ENCODE measurements at places on chromosomes 2 and 18.

DNA sequence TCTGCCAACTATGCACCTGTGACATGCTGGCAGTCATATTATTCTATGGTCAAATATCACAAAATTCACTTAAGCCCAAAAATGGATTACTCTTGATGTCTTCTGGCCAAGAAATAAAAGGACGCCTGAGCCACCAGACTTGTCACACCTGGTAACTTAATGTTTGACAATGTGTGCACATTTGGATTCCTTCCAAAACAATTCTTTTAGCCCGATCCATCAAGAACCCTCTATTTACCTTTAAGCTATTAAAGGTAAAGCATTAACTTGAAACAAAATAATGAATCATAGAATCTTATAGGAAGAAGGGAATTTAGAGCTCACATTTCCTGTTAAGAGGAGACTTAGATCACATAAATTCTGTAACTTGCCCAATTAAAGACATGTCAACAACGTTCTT is 46.5 kb upstream of the NFU1 start:
- peak; percentile 51 for DNase-seq

DNA sequence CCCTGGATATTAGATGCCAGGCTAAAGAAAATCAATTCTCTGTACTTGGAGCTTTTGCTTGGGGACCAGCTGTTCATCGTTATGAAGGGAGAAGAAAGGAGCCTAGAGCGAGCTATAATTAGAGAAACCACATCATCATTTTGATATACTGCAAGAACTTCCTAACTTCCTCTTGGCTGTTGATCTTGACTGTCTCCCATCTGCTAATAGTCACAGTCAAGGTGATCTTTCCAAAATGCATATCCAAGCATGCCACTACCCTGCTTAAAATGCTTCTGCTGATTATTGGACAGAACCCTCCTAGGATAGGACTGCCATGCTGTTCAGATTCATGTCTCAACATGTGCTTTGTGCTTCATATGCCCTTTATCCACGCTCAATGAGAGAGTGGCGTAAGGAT is 54.8 kb downstream of the RAPGEF4 start:
- DNase-seq = no peak

DNA sequence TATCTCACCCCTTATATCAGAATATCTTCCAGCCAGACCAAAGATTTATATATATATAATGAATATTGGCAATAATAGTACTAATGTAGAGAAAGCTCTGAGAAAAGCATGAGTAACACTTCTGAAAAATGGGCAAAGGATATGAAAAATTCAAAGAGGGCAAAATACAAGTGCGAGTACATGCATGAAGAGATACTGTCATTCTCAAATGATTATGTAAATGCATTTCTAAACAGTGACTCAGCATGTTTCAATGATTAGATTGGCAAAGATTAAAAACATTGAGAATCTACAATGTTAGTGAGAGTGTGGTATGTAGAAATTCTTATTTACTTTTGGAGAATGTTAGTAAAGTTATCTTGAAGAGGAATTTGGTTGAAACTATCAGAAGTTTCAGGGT is 118.3 kb upstream of the NEDD4L start:
- no peak for DNase-seq

DNA sequence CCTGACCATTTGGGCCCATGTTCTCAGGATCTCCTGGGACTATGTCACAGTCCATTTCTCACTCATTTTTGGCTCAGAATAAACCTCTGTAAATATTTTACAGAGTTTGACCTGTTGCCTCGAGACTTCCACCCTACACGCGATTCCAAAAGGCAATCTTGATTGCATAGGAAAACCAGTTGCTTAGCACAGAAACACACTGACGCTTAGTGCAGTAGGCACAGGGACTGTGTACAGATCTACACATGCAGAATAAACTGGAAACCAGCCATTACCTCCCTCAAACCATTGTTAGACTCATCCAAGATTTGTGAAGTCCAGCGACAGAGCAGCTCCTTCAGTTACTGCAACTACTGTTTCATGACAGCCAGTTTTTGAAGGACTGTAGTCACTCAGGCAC is 73.0 kb downstream of the NCKAP5 start:
- DNase-seq = no peak

- no peak for DNase-seq
Observed at GRCh38 chr2:134900151-134900550, 18.5 kb upstream of the CCNT2 start.

DNA sequence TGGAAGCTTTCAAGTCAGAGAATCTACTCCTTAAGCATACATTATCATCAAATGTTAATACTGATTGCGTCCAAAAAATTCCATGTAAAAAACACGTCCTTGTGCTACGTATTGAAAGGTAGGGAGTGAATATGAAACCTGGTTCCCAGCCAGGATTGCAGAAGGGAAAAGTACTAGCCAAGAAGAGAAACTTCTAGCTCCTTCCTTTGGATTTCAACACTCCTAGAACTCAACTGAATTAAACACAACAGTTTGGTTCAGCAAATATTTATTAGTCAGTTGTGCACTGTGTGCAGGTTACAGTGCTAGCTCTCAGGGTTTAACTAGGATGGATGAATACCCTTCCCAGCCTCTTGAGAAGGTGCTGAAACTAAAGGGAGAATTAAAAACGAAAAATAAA is 33.9 kb upstream of the FHL2 start:
- no peak for DNase-seq

DNA sequence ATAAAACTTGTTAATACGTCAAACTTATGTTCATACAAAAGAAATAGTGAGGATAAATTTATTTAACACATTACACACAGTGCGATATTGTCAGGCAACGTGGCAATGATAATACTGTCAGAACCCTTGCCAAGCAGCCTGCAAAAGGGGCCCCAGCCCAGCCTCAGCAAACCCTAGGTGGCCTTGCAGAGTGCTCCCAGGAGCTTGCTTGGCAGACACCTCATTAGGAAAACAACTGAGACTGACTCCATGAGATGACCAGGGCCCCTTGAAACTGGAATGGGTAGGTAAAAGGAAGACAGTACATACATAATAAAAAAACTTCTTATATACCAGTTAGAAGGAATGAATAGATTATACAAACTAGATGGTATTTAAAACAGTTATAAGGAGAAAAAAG is 136.6 kb upstream of the EPC2 start:
- no peak for DNase-seq

GRCh38 chr2:190412966-190413365 is 4.8 kb downstream of the MFSD6 start:
- DNase-seq = no peak

DNA sequence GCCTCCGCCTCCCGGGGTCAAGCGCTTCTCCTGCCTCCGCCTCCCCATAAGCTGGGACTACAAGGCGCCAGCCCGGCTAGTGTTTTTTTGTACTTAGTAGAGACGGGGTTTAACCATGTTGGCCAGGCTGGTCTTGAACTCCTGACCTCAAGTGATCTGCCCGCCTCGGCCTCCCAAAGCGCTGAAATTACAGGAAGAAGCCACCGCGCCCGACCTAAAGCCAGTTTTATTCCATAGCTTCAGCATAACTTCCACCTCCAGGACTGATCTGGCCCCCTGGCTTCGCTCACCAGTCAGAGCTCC is 783 bp upstream of the TXNL4A start:
- DNase-seq = no peak

- peak; percentile 93 for DNase-seq
Observed at GRCh38 chr2:2846332-2847208, 515.5 kb upstream of the MYT1L start.

GRCh38 chr2:174145827-174146226 is 102.5 kb downstream of the OLA1 start:
- DNase-seq = no peak

DNA sequence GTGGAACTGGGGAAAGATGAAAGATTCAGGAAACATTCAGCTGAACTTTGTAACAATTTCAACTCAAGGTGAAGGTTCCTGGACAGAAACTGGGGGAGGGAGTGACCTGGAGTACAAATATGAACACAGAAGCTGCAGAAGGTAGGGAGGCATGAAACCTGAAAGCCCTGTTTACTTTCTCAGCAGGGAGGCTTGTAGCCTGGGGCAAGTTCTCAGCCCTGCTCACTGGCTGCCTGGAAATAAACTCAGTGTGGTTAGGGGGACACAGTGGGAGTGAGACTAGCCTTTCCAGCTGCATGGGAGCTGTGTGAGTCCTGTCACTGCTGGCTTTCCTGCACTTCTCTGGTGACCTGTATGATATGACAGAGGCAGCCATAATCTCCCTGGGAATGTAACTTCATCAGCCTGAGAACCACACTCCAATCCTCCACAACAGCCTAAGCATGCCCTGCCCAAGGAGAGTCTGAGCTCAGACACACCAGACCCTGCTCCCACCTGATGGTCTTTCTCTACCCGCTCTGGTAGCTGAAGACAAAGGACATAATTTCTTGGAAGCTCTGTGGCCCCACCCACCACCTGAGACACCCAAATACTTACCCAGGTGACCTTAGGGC is 77.0 kb downstream of the ZSWIM2 start:
- peak; percentile 26 for DNase-seq

GRCh38 chr18:24530630-24531111 is 70.2 kb downstream of the HRH4 start:
- DNase-seq = peak; percentile 43

DNA sequence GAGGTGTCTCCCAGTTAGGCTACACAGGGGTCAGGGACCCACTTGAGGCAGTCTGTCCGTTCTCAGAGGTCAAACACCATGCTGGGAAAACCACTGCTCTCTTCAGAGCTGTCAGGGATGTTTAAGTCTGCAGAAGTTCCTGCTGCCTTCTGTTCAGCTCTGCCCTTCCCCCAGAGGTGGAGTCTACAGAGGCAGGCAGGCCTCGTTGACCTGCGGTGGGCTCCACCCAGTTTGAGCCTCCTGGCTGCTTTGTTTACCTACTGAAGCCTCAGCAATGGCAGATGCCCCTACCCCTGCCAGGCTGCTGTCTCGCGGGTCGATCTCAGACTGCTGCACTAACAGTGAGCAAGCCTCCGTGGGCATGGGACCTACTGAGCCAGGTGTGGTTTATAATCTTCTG is 346.3 kb downstream of the CELF4 start:
- DNase-seq = no peak

- no peak for DNase-seq
Observed at GRCh38 chr2:32788114-32788513, 158.6 kb upstream of the LTBP1 start.

DNA sequence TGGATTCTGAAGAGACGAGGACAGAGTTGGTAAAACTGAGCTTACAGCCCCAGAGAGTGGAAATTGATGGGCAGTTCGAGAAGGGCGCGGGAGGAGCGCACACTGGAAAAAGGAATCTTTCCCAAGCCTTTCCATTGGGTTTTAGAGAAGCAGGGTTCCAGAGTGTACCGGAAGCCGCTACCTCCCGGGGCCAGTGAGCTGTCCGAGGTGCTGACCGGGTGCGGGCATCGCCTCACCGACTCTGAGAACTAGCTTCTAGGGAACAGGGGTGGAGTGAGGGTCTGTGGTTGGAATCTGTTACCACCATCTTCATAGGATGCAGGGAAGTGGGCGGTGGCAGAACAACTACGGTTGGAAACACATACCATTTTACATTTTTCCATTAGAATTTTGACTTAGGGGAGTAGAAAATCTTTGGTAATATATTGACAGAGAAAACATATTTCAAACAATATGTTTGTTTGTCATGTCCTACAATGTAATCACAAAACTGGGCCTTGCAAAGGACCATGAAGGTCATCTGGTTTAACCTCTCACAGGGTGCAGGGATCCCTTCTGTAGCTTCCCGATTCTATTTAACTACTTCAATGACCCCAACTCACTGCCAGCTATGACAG is 724 bp downstream of the NMS start:
- DNase-seq = no peak

GRCh38 chr2:10045561-10046355 is 2.4 kb downstream of the KLF11 start:
- no peak for DNase-seq

DNA sequence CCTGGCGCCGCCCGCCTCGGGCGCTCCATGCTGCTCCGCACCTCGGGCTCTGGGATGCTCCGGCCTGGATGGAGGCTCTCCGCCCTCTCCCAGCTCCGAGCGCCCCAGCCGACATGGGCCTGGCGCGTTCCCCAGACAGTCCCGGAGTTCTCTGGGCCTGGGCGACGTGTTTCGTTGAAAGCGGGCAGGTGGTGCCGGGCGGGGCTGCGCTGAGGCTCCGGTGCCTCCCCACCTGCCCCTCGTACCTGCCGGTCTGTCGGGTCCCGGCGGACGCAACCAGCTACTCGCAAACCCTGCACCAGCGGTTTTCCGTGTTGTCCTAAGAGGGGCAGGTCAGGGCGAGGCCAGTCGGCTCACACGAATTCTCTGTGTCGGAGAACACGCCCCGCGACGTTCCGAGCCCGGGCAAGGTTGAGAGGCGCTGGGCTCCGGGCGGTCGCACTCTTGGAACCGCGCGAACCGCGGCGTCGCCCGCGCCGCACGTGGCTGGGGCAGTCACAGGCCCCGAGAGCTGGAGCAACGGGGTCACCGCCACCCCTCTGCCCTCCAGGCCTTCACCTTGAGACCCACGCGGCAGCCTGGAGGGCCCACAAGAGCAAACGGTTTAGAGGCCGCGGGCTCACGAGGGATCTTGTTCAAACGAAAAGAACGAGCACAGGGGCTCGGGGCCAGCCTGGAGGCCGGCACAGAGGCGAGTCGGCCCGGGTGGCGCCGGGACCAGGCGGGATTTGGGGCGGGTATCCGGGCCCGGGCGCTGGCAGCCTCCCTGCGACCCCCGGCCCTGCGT is 4.2 kb upstream of the SIX2 start:
- DNase-seq = no peak

DNA sequence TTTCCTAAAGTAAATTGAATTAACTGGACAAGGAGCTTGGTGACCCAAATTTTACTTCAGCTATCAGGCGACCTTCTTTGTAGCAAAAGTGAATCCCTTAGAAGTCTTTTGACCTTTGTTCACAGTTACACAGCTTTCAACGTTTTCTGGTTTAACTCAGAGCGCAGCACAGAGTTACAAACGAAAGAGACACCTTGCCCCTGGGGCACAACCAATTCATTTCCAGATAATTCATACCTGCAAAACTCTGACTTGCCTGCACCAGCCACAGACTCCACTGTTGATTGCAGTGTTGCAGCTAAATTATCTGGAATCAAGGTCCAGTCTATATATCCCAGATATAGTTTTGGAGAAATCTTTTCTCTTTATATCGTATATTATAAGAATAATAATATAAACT is 358.6 kb upstream of the VWC2L start:
- DNase-seq = no peak

- no peak for DNase-seq
Observed at GRCh38 chr2:42092084-42092996, 44.5 kb downstream of the PKDCC start.

DNA sequence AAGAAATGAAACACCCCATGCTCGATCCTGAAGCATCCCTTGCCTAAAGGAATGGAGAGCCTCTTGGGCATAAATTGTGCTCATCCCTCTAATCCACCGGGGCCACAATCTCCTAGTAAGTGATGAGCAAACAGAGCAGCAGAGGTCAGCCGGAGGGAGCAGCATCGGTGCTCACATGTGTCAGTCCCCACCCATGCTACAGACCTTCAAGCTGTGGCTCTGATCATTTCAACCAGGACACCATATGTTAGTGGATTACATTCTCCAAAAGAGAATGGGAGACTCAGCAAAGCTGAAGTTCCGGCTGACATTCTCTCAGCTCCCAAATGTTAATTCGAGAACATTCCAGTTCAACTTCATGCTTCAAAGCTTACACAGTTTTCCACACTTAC is 75.6 kb downstream of the AAK1 start:
- no peak for DNase-seq
